Kasumi-1 (cell line): ENCODE measurements at places on chromosomes 5 and 9.

DNA sequence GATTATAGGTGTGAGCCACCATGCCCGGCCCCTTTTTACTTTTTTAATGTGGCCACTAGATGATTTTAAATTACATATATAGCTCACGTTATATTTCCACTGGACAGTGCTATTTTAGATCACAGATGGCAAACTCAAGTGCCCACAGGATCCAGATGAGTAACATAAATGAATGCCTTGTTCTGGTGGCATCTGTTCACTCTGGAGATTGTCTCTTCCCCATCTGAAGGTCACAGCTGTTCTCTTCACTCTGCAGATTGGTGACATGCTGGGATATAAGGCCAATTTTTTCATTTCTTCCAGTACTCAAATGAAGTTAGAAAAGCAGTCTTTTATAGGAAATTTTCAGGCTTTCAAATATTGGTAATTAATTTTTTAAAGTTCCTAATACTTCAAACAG lies 160.1 kb downstream of the DOCK8 start:
- DNase-seq = no peak

- DNase-seq = no peak
Observed at GRCh38 chr5:36180556-36181350, 28.8 kb downstream of the SKP2 start.

GRCh38 chr5:149684371-149684770 lies 45.7 kb upstream of the PPARGC1B start:
- DNase-seq = no peak

DNA sequence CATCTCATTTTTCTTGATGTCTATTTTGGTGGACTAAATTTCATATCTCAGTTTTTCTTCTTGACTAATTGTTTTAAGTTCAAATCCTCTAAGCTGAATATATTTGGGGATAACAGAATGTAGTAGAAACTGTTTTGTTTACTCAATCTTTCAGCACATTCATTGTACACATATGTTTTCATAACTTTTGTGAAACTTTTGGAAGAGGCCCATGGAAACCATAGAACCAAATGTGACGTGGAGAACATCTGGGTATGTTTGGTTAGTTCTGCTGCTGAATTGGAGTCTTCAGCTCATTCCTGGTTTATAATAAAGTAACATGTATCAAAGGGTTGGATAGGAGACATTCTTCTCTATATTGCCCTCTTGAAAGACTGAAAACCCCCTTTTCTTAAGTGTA lies 88.4 kb downstream of the CCDC171 start:
- no peak for DNase-seq

DNA sequence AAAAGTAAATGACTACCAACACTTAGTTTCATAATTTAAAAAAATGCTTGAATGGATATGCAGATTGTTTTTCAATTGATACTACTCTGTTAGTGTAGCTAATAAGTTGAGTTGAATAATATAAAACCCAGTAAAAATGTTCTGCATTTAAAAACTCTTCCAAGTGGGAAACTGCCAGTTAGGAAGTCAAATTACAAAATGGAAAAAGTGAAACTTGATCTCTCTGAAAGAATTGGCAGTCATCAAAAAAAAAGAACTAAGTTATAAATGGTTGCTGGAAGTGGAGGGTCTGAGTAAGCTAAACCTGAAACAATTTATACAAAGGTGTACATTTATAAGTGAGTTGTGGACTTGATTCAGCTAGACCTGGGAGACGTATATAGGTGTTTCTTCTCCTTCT lies 52.4 kb downstream of the VCAN start:
- DNase-seq = no peak

DNA sequence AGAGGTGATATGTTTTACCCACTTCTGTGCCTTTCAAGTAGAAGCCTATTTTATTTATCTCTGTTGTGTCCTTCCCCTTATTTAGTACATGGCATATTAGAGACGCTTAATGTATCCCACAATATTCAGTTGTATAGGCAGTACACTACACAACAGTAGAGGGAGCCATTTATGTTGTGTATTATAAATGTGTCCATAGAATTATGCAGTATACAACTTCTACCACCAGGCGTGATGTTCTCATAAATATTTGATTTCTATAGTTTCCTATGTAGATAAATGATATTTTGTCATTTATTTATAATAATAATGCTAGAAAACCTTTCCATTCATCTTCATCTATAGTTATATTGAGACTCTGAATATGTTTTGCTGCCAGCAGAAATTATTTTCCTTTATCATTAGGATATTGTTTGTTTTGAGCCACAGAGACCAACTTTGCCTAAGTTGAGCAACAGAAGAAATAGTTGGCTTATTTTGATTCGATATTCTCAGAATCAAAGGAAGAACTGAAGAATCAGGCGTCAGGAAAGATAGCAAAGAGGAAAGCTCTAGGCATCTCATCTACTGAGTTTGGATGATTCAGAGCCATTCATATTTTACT lies 81.7 kb downstream of the ADAMTS19 start:
- peak; percentile 85 for DNase-seq

GRCh38 chr5:129971714-129972113 lies 67.4 kb downstream of the CHSY3 start:
- DNase-seq = no peak

GRCh38 chr9:91059713-91060112 lies 258.1 kb downstream of the SYK start:
- no peak for DNase-seq

DNA sequence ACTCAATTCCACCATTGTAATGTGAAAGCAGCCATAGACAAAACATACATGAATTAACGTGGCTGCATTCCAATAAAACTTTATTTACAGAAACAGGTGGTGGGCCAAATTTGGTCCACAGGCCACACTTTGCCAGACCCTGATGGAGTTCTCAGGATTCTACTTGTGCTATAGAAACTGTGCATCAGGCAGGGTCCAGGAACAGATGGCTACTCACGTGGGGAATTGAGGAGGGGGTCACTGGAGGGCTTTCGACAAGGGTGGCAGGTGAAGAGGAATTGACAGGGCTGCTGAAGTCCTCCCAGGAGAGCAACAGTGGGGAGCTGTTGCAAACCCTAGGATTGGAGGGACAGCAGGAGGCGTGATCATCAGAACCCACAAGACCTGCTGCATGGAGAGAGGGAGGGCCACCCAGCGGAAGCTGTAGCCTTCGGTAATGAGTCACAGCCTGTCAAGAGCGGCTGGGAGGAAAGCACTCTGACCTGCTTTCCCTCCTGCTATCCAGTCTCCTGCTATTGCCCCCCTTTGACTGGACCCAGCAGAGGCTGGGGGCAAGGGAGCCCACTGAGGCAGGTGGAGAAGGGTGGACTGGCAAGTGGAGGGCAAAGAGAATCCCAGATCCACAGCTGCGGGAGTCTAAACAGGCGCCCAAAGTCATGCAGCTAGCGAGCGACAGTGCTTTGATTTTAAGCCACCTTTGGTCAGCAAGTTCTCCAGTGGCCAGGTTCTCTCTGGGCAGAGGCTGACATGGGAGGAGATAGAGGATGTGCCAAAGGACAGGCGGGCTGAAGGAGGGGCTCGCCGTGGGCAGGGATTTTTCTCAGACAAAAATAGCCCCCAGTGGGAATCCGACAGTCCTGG lies 138.3 kb upstream of the SMIM23 start:
- peak; percentile 89 for DNase-seq

DNA sequence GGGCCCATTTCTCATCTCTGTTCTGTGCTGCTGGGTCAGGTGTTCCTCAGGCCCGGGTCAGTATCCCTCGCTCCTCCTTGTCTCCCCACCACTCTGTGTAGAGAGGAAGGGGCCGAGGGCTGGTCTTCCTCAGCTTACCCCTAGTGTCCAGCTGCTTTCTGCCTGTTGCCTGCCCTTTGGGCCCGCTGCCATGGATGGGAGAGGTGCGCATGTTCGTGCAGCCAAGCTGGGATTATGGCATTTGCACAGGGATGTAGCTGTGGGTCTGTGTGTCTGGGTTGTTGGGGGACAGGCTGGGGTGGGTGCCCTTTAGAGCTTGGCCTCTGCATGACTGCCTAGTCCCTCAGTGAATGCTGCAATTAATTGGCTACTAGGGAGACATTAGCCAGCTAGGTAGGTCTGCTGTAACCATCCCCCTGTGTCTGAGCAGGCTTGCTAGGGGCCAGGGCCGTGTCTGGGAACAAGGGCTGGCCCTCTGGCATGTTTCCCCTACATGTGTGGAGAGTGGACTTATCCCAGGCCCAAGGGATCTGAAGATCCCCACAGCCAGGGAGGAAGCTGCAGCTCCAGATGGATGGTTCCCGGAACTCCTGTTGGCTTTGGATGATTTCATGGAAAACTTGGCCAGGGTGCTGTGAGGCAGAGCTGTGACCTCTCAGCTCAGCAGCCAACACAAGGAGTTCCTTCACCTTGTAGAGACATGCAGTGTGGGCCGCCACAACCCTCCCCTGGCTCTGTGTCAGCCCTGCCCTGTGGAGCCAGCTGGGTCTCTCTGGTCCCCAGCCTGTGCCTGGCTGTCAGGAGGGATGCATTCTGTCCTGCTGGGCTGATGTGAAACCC lies 161.9 kb downstream of the MACROH2A1 start:
- no peak for DNase-seq

- DNase-seq = no peak
Observed at GRCh38 chr5:162573758-162574157, 506.2 kb downstream of the GABRG2 start.

- no peak for DNase-seq
Observed at GRCh38 chr9:127720031-127720864, 4.4 kb downstream of the TTC16 start.

- DNase-seq = no peak
Observed at GRCh38 chr5:151054709-151055108, 26.1 kb downstream of the TNIP1 start.

GRCh38 chr9:92716557-92716956 lies 46.6 kb upstream of the IPPK start:
- peak; percentile 22 for DNase-seq

- peak; percentile 94 for DNase-seq
Observed at GRCh38 chr9:112012026-112012902, 115.7 kb downstream of the UGCG start.

DNA sequence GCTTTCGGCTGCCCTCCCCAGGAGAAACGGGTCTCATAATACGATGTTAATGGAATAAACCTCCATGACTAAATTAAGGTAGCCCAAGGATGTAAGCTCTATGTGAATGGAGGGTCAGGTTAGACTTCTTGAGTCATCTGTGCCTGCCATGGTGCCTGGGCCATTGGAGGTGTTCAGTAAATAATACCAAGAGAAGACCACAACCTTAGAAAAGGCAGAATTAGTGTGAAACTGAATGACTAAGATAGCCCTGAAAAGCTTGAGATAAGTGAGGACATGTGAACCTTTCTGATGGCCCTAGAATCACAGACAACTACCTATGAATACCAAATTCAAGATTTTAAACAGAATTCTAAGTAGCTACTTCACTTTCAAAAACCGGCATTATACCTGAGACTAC lies 160.6 kb downstream of the KIAA0825 start:
- DNase-seq = no peak

DNA sequence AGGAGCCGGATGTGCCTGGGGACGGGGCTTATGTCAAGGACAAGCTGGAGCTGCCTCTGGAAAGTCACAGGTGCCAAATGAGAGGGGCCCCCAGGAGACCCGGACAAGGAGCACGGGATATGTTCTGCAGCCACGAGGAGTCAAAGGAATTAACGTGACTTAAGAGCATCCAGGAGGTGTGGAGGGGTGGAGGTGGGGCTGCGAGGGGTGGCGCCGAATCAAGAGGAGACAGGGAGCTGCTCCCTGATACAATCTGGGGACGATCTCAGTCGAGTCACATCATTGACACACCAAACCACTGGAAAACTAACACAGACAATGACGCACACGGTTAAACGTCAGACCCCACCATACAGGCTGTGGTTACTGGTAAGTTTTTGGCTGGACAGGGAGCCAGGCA lies 10.4 kb downstream of the CCDC127 start:
- DNase-seq = no peak

- DNase-seq = no peak
Observed at GRCh38 chr5:39169081-39169480, 50.3 kb downstream of the FYB1 start.

DNA sequence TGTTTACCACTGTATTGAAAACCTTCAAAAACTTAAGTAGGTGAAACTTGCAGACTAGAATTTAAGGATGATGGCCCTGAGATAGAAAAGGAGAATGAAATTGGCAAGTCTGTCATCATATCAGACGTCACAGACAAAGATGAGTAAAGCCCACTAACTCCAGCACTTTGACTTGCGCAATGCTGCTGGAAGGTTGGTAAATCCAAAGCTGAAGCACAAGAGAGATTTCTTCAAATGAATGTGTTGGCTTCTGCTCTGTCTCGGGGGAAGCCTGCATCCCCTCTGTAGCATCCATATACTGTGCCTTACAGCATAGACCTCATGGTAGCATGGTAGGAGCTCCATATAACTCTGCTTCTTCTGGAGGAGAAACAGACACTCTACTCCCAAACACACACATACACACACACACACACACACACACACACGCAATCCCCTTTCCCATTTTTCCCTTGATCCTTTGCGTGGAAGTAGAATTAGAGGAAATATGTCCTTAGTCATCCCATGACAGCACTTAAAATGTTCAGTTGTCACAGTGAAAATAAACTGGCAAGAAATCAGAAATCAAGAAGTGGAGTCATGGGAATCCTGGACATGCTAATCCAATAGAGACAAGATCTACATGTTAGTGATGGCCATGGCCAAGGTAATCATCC lies 241.5 kb downstream of the NR3C1 start:
- DNase-seq = no peak

GRCh38 chr9:131620764-131621520 lies 75.6 kb downstream of the PRRT1B start:
- DNase-seq = no peak

DNA sequence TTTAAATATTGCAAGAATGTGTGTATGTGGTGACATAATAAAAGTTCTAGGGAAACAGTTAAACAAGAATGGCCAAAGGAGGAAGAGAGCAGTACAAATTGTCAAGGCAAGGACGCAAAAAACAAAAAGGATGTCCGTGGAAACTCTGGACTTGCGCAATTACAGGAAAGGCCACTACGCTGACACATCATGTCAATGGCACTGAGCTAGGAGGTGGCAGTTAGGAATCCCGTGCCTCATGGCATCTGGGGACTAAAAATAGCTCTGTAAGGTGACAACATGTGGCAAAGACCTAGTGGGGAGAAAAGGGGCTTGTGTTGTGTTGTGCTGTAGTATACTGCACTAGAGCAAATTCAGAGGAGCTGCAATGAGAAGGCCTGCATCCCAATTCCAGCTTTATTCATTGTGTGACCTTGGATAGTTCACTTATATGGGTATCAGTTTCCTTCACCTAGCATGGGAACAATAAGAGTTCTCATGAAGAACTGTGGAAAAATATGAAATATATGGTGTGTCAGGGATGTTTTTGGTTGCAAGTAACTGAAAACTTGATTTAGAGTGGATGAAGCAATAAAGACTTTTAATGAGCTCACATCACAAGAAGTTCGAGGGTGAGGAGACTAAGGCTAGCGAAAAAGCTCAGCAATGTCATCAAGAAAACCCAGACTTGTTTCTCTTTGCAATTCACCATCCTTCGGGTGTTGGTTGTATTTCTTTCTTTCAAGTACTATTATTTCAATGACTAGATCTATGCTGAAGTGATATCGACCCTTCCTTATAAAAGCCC lies 124.1 kb upstream of the STC2 start:
- no peak for DNase-seq

DNA sequence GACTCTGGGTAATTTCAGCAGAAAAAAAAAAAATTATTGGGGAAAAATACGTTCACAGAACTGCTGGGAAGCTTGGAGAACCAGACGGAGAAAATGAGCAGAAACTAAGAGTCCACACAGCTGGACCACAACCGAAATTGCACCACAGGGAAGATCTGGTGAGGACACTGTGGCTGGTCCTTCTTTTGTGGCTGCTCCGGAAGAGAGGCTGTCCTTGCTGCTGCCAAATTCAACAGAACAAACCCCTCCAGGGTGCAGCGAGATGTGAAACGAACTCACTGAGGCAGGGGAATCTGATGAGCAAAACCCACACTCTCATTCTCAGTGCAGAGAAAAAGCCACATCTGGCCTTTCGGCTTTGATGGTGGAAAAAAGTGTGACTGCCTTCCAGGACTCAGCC lies 200.0 kb downstream of the ACTL7B start:
- DNase-seq = no peak
